ENCODE measurements at places on chromosomes 1 and 21.

- no peak for DNase-seq
Measured at GRCh38 chr21:31363720-31364119, 19.7 kb upstream of the TIAM1 start.

DNA sequence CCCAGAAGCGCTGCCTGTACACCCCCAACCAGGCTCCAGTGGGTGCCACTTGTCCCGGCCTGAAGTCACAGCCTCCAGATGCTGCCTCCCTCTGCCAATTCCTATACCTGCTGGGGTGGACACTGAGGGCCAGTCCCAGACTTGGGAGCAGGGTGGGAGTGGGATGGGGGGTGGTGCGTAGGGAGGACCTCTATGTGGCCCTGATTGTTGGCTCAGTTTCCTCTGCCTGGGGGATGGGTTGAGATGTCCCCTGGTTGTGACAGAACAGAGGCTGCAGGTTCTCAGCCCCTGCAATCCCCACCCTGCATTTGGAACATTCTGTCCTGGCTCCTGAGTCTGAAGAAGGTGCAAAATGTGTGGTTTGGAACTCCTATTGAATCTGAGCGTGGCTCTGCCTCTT lies 27.2 kb downstream of the RAB7B start:
- DNase-seq = no peak

DNA sequence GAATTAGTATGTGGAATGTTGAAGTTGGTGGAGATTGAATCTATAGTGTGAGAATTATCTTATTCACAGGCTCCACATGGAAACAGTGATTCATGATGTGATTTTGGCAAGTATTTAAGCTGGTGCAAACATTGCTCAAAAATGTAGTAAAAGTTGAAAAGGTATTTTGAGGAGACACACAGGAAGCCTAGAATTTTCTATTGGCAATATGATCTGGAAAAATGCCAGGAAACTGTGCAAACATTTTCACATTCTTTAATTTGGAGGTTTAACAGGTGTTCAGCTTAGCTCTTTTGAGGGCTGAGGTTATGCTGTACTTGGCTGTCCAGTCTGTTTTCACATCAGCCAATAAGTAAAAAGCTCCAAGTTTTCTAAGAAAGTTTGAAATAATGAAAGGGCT lies 327.3 kb downstream of the RWDD3 start:
- no peak for DNase-seq

- peak; percentile 36 for DNase-seq
Measured at GRCh38 chr1:110200666-110201065, 9.4 kb upstream of the KCNC4 start.

DNA sequence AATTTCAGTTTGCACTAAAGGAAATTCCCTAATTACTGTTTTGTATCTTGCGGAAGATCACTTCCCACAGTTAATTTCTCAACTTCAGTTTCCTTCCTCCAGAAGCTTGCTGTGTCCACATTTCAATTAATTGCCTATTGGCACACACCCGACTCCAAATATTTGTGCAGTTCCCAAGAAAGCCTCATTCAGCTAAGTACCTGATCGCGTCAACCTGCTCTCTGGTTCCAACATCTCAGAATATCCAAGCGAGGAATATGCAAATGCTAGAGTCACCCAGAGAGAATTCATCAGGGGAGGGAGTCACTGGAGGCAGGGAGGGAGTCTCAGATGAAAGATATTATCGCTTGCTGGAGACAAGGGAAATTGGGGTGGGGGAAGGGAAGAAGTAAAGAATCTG lies 351.3 kb downstream of the RRAGC start:
- DNase-seq = no peak

- no peak for DNase-seq
Measured at GRCh38 chr21:35326677-35327076, 277.6 kb upstream of the RUNX1 start.

DNA sequence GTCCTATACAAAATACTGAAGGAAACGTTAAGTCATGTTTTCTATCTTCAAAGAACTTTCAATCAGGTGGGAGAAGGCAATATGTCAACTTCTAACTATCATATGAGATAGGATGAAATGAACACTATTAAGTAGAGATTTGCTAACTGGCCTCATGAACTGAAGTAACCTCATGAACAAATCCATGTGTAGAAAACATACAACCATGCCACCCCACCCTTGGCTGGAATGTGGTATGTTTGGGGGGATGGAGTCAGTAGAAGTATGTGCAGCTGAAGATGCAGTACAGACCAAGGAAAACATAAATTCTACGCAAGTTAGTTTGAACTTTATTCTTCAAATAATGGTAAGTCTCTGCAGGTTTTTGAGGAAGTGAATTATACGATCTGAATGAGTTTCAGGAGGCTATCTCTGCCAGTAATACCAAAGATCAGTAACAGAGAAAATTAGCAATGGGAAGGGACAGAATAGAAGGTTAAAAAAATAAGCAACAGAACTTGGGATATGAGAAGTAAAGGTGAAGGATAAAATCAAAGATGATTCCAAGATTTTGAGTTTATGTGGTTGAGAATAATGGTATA lies 4.5 kb downstream of the TRMT1L start:
- DNase-seq = peak; percentile 8

- no peak for DNase-seq
Measured at GRCh38 chr1:43505077-43505780, 25.5 kb upstream of the PTPRF start.

DNA sequence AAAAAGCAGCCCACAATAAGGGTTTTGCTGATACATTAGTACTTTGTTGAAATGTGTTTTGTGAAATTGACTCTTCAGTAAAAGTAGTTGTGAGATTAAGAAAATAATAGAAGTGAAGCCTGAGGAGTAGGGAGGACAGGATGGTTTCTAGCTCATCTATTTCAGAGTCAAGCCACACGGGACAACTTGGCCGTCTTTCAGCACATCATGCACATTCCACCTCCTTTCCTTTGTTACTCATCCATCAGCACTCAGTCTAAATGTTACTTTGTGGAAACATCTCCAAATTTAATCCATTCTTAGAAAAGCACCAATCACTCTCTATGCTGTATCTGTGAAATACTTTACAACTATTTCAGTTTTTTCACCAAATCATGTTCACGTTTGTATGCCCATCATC lies 223.3 kb downstream of the FGGY start:
- peak; percentile 45 for DNase-seq

DNA sequence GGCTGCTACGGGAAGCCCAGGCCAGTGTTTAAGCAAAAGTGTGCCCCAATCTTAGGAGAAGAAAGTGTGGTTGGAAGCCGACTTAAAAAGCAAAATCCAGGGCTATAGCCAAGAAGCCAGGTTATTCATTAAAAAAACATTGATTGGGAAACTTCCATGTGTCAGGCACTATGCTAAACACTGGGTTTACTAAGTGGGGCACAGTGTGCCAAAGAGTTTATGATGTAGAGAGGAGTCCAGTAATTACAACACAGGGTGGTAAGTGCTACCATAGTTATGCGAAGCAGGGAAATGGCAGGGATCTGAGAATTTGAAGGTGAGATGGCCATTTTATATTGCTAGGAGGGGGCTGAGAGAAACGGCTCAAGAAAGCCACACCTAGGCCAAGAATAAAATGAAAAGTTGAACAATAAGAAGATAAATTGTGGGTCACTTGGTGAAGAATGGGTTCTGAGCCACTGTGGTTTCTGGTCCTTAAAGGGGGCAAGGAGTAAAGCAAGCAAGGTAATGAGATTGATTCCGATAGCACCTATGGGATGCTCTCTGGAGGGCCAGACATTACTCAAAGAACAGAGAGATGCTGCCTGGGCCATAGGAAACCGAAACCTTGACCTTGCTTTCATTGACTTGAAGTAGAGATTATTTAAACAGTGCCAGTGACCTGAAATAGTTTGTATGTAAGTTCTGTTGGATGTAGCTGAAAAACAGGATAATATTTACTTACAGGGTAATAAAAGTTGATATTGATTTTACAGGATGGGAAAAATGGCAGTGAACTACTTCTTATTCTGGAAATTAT lies 177.8 kb downstream of the GIPC2 start:
- DNase-seq = no peak

DNA sequence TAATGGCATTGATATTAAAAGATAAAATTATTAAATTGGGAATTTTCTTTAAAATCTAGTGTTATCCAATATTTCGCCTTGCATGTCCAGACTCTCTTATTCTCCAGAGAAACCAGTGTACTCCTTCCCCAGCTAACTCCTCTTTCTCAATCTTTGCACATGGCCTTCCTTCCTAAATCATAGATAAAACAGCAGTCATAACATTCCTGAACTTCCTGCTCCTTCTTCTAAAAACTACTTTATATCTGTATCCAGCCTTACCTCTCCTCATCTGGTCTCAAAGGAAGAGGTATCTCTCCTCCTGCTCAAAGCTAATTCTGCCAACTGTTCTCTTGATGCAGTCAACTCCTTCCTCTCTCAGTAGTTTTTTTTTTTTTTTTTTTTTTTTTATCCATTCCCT lies 39.5 kb upstream of the NEK7 start:
- peak; percentile 48 for DNase-seq

GRCh38 chr1:229058111-229058561 lies 212.8 kb upstream of the RAB4A start:
- no peak for DNase-seq

DNA sequence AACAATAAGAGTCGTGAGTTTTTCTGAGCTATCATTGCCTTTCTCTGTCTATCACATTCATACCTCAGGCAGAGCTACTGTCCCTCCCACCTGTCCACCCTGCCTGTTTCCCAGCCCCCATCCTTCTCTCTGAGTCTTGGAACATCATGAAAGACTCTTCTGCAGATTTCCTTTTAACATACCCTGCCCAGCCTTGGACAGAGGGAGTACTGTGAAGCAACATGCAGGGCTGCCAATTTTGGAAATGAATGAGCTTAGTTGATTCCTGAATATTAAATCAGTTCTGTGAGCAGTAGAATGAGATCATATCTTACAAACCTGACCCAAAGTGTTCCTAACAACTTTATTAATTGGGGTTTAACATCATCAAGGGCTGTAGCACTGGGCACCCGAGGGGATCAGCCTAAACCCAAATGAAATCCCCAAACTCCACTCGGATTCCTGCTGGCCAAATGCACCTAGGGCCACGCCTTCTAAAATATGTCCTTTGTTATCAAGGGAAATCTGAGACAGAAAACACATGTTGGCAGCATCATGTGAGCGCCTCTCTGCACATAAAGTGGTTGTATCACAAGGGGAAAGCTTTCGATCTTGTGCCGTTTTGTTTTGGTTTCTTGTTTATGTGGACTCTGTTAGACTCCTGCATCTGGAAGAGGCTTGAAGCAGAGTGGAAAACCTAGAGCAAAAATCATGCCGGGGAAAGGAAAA lies 357.6 kb downstream of the KIF26B start:
- DNase-seq = no peak

GRCh38 chr1:226215239-226215638 lies 8.2 kb upstream of the MIXL1 start:
- DNase-seq = no peak

DNA sequence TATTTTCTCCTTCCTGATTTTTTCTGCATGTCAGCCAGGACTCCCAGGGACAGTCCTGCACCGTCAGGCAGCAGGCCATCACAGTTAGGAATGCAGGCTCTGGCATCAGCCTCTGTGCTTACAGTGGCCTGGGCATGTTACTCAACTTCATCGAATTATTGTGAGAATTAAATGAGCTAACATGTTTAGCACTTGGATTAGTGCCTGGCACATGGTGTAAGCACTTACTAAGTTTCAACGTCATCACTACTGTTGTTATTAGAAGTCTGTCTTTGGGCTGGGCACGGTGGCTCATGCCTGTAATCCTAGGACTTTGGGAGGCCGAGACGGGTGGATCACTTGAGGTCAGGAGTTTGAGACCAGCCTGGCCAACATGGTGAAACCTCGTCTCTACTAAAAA lies 45.1 kb downstream of the SCCPDH start:
- DNase-seq = no peak

- DNase-seq = peak; percentile 54
Measured at GRCh38 chr1:204408074-204408507, 3.5 kb downstream of the PPP1R15B start.

GRCh38 chr1:204685236-204686006 lies at the start of gene LRRN2:
Gene LRRN2, minus strand, starts transcription at chr1:204685738. Its CDS starts 65,746 bp downstream, at chr1:204619992.
- DNase-seq = peak; percentile 22

DNA sequence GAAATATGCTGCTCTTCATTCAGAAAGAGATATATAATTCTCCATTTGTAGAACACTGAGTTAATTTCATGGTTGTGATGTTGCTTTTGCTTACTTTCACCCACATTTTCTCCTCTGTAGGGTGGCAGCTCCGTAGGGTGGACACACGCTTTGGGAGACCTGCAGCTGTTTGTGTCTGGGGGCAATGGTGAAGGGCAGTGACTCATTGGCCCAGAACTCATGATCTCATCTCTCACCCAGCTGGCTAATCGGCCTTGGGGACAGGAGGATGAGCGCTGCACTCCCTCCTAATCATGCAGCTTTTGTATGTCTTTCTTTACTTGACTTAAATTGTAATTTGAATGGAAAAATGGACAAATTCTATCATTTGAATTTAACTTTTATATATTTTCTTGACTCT lies 9.6 kb downstream of the DISC1 start:
- DNase-seq = no peak

DNA sequence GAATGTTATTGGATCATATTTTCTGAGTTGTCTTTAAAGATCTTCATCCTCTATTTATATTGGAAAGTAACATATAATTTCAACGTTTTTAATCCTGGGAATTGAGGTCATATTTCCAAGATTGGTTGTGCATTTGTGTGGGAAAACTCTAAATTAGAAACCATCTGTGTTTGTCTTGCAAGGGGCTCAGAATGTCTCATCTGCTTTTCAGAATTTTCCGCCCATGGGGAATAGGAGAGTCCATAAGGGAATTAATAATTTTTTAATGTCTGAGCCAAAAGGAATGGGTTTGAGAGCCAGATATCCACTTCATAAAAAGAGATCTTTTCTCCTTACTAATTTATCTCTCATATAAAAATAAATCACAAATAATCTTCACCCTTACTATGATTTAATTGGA lies 84.8 kb upstream of the MAP1LC3C start:
- no peak for DNase-seq

DNA sequence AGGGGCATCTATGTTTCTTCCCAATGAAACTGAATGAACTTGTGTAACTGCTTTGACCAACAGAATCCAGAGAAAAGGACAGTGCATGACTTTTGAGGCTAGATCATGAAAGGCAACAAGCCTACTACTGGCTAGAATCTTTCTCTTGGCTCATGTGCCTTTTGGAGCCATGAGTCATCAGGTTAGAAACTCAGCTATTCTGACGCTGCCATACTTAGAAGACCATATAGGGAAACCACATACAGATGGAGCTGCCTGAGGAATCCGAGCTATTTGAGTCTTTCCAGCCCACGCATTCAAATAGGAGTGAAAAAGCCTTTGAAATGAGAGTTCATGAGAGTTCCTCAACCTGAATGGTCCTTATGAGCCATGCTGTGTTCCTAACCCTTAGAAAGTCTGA lies 738.5 kb upstream of the CHRM3 start:
- peak; percentile 93 for DNase-seq

- no peak for DNase-seq
Measured at GRCh38 chr1:224779536-224779935, 149.9 kb upstream of the DNAH14 start.

- DNase-seq = no peak
Measured at GRCh38 chr1:18921516-18922251, 19.3 kb upstream of the ALDH4A1 start.

DNA sequence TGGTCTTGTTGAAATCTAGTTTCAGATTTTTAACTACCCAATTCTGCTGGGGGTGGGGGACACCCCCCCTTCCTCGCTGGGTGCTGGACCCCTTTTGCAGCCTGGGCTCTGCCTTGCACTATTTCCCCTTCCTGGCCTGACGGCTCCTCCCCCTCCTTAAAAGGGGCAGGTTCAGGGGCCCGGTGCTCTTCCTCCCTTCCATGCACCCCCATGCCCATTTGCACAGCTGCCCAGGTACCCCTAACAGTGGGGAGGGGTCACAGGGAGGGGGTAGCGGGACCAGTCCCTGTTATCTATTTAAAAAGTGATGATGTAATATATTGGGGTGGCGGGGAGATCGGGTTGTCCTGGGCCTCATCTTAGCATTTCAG lies 15.3 kb downstream of the ZBTB7B start:
- DNase-seq = no peak
